ENCODE measurements at places on chromosomes 4 and X.
A peak's percentile ranks its signal among the peaks of the same experiment; 100 is the strongest.

- DNase-seq = no peak
Observed at GRCh38 chr4:38049545-38050170, 89.5 kb downstream of the PTTG2 start.

DNA sequence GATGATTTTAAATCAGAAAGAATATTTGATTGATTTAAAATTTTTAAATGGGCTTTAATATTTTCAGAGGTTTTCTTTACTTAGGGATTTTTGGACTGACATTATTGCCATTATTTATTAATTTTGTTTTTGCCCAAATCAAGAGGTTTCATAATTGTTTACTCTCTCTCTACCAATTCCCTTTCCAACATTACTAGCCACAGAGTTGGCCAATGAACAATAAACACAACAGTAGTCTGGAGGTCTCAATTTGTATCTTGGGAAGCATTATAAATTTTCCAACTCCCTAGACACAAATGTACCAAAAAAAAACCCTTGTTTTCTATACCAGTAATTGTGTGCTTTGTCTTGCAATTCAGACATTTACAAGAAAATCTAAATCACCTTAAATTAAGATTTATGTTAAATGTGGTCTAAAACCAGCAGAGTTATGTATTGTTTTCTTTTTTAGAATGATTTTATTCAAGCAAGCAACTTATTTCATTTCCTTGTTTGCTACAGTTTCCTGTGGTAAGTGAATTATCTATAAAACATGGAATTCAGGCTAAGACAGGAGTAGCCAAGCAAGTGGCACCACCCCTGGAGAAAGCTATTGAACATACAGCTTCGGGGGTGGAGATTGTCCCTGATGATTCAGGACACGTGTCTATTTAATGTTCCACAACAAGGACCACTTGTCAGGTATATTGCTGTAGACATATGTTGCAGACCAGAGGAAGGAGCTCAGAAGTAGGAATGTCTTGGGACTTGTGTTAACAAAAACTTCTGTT, 622 bp downstream of the KLKB1 start:
- DNase-seq = no peak

- DNase-seq = no peak
Observed at GRCh38 chr4:75511841-75512240, 2.4 kb downstream of the RCHY1 start.

- no peak for DNase-seq
Observed at GRCh38 chr4:98639523-98639922, 18.9 kb downstream of the TSPAN5 start.

DNA sequence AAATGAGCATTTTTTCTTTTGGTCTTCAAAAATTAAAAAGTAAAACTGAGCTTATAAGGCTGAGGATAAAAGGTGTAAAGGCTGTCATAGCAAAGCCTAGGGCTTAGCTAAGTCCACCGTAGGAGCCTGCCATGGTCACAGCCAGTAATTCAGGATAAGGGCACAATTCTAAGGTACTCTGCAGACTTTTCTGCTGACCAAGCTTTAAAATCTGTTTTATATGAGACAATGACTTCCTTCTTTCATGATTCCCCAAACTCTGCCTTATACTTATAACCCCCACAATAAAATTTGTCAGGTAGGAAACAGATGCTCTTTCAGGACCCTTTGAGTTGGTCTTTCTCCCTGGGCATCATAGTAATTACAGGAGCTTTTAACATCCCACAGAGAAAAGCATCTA, 138.5 kb downstream of the COL4A6 start:
- no peak for DNase-seq

DNA sequence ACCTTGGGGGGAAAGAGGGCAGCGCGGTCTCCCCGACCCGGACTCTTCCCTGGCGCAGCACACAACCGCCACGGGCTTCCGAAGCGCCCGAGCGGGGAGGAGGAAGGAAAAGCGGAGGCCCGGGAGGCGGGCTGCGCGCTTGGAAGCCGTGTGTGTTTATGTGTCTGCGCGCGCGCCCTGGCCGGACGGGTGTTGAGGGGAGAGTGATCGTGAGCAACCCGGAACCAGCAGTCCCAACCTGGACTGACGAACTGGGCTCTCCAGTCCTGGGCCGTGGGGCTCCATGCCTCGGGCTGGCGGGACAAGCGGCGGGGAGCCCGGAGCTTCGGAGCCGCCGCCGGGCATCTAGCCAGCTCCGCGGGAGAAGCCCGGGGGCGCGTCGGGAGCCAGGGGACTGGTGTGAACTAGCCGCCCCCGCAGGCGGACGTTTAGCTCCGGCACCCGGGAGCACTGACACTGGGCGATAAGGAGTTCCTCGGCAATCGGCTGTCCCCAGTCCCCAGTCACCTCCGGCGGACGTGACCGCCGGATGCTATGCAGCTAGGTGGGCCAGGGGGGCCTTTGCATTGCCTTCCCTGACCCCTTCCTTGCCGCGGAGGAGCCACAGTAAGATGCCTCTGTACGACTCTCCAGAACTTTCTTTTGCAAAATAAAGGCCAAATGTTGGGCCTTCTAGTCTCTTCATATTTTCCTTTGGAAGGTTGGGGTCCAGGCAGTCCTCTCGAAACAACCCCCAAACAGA, 74.8 kb upstream of the BCOR start:
- peak; percentile 26 for DNase-seq

GRCh38 chr4:176784816-176785215, 7.9 kb downstream of the VEGFC start:
- DNase-seq = no peak

DNA sequence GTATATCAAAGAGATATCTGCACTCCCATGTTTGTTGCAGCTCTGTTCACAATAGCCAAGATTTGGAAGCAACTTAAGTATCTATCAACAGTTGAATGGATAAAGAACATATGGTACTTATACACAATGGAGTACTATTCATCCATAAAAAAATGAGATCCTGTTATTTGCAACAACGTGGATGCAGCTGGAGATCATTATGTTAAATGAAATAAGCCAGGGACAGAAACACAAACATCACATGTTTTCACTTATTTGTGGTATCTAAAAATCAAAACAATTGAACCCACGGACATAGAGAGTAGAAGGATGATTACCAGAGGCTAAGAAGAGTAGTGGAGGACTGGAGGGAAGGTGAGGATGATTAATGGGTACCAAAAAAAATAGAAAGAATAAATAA, 14.2 kb downstream of the IQCM start:
- no peak for DNase-seq

DNA sequence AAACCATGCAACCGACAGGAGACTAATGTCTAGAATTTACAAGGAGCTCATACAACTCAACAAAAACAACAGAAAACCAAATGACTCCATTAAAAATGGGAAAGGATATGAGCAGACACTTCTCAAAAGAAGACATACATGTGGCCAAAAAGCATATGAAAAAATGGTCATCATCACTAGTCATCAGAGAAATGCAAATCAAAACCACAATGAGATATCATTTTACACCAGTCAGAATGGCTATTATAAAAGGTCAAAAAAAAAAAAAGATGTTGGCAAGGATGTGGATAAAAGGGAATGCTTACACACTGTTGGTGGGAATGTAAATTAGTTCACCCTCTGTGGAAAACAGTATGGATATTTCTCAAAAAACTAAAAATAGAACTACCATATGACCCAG, 50.5 kb upstream of the CHRDL1 start:
- DNase-seq = no peak

DNA sequence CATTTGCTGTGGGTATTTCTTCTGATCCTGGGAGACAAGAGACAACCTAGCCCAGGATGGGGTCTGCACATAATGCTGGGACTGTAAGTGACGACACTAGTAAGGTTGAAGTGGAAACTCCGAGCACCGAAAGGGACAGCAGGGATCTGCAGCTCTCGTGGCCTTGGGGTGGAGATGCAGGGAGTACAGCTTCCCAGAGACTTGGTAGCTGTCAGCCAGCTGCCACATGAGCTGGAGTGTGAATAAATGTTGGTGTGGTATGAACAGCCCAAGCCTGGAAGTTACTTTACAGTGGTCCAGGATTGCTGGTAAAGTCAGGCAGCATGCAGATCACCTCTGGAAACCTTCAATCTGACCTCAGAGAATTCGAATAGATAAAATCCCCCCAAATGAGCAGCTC, 97.6 kb downstream of the FAM193A start:
- no peak for DNase-seq

DNA sequence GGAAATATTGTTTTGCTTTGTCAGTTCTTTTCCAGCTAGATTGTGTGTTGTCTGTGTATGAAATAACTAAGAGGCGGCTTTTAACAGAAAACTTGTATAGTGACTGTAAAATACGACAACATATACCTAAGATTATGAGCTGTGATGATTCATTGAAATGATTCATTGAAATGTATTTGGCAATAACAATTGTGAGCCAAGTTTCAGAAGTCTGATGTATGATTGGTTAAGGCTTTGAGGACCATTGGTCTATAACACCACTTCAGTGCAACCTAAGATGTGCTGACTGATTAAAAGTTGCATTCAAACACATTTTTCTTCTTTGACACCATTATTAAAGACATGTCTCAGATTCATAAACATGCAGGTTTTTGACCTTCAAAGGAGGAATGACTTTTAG, 76.6 kb downstream of the PTPN13 start:
- peak; percentile 44 for DNase-seq

DNA sequence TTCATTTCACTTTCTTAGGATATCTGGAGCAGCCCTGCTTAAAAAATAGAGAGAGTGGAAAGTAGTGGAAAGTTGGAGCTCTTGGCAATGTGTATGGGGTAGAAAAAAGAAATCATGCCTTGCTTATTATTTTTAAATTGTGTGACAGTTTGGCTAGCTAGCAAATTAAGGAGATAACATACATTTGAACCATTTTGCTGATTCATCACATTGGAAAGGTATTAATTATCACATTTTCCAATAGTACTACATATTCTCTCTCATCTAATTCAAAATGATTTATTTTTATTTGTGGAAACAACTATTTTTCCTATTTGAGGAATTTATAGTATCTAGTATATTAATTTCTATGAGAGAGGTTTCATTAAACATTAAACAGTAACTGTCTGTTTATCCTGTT, 280.4 kb downstream of the KLHL4 start:
- DNase-seq = no peak

DNA sequence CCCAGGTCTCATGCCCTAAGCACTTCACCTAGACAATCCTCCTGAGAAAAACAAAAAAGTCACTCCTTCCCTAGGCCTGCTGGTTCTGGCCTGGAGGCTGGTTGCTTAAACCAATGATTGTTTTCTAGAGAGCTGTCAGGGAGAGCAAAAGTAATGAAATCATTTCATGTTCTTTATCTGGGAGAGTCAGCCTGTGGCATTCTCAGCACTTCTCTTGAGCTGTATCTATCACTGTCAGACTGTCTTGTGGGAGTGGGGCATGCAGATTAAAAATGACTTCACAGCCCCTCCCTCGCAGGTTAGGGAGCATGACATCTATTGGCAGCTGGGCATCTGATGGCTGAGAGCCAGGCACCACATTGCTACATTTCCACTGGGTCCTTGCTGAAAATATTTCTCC, 20.4 kb upstream of the TMEM154 start:
- no peak for DNase-seq

DNA sequence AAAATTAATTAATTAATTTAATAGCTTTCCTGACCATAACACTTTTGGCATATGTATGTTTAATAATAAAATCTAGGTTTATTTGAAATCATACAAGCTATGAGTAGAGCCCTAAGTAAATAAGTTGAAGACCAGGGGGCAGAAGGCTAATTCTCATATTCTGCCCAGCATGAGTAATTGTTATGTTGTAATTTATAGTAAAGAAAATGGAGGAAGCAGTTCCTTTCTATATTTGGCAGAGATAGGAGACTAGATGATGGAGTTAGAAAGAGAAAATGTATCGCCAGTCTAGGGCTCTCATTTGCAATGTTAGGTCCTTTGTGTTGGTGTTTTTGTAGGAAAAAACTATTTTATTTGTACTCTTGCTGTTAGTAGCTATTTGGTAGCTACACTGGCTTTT, 89.1 kb downstream of the FNIP2 start:
- DNase-seq = no peak

DNA sequence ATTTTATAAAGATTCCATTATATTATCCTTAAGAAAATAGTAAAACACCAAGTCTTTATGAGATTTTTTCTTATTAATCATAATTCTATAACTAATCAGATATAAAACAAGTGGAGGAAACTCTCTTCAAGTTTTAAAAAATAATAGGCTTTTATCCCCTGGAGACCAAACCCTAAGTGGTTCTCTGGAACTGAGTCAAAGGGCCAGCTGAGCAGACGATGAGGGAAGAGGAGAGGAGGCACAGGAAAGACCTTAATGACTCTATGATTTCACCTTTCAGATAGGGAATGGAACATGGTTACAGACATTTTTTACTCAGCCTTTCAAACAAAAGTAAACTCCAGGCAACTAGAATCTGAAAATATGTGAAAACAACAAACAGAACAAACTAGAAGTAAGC, 201.8 kb downstream of the SLC39A8 start:
- DNase-seq = no peak

DNA sequence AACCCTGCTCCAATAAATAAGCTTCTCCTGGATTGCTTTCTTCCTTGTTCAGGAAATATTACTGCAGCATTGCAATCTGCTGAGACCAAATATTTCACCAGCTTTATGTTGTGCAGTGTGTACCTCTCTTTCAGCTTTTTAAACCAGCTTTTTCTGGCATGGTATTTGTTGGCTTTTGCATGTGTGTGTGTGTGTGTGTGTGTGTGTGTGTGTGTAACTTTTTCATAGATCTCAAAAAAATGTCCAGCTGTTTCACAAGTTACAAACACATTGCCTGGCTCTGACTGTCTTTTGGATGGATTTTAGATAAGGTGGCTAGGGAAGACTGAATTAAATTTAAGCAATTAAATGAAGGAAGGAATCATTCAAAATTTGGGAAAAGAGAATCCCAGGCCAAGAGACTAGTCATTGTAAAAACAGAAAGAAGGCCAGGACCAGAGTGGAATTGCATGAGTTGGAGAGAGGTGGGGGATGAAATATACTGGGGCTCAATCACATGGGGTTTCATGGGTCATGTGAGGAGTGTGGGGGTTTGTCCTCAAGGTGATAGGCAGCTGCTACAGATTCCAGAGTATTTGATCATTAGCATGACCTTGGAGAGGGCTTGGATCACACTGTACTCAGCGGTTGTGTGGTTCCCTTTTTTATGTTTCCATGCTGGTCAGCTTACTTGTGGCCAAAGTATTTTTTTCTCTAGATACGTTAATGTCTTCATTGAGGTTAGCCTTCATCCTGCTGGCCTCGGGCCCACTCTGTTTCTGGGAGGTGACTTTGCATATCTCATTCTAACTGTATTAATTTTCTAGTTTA, 357.7 kb upstream of the BOD1L1 start:
- no peak for DNase-seq
